ENCODE measurements at places on chromosomes 1 and 21.

DNA sequence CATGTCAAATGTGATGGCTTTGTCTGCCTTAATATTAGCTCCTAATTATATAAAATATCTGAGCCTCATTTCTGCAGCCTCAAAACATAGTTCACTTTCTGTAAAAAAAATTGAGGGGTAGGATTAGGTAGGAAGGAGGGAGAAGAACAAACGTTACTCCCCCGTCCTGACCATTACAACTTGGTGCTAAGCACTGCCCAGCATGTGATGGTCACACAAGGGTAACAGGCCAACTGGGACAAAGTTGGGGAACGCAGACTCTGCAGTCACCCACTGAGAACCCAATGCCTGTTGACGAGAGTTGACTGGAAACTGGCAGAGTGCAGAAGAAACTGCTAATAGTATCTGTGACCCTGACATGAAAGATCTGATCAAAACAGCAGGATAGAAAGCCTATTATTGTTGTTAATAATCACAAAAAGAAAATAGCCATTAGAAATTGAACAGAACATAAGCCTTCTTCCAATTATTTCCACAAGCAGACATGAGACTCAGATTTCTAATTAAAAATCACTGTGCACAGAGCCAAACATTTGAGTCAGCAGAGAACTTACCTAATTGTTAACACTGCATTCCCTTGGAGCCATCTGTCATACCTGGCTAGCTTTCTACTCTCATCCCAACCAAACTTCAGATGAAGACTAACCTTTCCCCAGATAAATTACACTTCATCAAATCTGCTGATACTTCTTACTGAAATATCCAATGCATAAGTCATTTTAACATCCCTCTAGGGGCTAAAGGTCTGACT lies 5.5 kb downstream of the SORT1 start:
- peak; percentile 38 for DNase-seq

DNA sequence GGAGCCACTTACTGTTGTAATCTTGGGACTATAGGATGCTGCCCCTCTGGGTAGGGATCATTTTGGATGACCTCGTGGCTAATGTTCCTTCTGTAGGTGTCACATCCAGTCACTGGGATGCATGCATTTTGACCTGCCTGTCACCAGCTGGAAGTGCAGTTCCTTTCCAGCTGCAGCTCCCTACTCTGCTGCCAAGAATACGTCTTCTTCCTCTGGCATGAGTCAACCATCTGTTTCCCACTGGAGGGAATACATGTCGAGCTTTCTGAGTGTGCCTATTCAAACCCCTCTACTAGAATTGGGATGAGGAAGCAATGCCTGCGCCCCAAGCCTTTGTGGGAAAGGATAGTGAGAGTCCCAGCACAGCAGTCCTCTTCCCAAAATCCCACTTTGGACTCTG lies 415.5 kb upstream of the ADAMTS5 start:
- DNase-seq, result no peak

DNA sequence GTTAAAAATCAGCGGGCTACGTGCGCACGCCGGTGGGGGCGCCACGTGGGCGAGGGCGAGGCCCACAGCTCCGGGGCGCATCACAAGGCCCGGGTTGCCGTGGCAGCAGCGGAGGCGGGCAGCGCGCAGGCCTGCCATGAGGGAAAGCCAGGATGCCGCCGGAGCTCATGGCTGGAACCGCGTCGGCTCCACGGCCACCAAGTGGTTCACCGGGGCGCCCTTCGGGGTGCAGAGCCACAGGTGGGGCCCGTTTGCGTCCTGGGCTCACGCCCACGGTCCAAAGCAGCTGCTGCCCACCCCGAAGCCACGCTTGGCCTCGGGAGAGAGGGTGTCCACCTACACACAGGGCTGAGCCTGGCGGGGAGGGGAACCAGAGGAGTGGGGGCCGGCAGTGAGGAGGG lies 4.9 kb upstream of the TTC22 start:
- no peak for DNase-seq

- peak; percentile 74 for DNase-seq
Observed at GRCh38 chr1:209769171-209769904, 13.5 kb downstream of the TRAF3IP3 start.

GRCh38 chr21:16708101-16708835 lies 804.6 kb upstream of the CXADR start:
- no peak for DNase-seq

GRCh38 chr1:106721790-106722189 lies 334.7 kb upstream of the PRMT6 start:
- DNase-seq, result no peak

DNA sequence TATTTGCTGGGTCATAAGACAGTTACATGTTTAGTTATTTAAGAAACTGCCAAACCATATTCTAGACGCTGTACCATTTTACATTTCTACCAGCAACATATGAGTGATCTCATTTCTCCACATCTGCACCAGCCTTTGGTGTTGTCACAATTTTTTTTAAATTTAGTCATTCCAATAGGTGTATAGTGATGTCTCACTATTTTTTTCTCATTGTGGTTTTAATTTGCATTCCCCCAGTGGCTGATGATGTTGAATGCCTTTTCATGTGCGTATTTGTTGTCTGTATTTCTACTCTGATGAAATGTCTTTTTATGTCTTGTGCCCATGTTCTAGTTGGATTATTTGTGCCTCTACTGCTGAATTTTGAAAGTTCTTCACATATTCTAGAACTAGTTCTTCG lies 38.4 kb downstream of the NFASC start:
- no peak for DNase-seq

DNA sequence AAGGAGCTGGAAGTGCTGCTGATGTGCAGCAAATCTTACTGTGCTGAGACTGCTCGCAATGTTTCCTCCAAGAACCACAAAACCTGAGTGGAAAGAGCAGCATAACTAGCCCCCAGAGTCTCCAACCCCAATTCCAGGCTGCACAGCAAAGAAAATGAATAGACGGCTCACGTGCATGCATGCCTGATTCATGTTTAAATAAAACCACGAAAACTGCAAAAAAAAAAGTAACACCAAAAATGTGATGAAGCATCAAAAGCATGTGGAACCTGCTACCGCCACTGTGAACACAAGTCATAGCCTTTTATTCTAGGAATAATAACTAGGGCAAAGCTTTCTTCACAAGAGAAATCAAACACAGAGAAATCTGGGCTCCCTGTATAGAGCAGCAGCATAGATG lies 9.6 kb upstream of the TRNP1 start:
- no peak for DNase-seq

- no peak for DNase-seq
Observed at GRCh38 chr1:204272505-204272904, 58.7 kb upstream of the GOLT1A start.

DNA sequence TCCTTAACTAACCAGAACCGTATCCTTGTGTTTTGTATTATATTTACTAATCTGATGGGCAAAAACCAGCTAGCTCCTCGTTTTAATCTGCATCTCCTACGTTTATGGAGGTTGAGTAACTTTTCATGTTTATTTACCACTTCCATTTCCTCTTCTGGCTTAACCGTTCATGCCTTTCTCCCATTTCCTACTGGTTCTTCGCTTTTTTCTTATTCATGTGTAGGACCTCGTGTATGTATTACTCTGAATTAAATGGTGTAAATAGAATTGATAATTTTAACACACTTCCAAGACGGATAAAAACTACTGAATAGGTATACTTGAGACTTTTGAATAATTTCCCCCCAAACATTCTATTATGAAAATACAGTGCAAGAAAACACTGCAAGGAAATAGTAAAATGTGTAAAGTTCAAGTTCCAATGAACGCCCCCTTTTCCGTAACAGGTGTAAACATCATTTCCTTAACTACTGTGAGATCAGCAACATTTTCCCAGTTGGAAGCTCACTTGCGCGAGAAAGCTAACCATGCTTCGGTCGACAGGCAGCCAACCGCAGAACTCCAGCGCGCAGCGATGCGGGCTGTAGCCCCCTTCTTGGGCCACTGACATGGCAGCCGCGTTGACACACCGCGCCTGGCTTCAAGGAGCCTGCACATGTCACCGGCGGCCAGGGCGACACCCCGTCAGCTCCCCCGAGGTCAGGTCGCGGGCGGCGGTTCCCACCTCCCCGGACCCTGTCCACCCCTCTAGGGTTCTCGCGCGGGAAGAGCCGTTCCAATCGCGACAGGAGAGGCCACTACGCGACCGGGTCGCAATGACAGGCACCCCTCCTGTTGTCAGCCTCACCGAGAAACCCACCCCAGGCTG lies 816 bp downstream of the EDEM3 start:
- DNase-seq, result peak; percentile 39

- no peak for DNase-seq
Observed at GRCh38 chr1:159207080-159207479, 2.4 kb downstream of the ACKR1 start.

GRCh38 chr1:226046240-226046639 lies 16.3 kb upstream of the H3-3A start:
- DNase-seq, result no peak

- no peak for DNase-seq
Observed at GRCh38 chr1:63893976-63894375, 120.2 kb downstream of the ROR1 start.

GRCh38 chr1:47507881-47508701 lies 70.2 kb downstream of the FOXD2 start:
- DNase-seq, result peak; percentile 22

DNA sequence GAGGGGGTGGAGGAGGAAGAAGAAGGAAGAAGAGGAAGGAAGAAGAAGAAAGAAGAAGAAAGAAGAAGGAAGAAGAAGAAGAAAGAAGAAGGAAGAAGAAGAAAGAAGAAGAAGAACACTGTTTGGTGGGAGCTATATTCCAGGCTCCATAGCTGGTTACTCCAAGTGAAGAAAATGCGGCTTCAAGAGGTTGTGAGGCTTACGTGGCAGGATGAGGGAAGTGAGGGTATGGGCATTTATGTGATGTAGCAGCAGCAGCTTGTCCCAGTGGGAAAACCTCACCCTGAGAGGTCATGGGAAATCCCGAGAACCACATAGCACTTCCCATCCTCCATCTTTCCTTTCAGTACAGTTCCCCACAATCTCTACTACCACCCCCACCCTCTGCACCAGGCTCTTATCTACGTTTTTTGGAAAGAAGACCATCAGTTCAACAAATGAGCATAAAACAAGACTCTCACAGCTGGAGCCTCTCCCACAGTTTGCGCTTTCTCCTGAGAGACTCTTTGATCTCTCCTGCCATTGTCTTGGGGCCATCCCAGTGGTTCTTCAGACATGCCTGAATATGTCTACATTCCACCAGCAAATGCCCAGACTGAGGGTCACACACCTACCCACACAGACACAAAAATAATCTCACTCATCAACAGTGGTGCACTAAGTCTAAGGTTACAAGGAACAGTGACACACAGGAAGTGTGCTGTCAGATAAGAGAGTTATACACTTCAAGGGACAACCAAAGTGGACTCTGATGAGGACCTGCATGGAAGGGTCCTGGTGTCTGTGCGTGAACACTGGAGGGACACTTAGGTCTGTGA lies 77.9 kb upstream of the KCNJ15 start:
- DNase-seq, result no peak

DNA sequence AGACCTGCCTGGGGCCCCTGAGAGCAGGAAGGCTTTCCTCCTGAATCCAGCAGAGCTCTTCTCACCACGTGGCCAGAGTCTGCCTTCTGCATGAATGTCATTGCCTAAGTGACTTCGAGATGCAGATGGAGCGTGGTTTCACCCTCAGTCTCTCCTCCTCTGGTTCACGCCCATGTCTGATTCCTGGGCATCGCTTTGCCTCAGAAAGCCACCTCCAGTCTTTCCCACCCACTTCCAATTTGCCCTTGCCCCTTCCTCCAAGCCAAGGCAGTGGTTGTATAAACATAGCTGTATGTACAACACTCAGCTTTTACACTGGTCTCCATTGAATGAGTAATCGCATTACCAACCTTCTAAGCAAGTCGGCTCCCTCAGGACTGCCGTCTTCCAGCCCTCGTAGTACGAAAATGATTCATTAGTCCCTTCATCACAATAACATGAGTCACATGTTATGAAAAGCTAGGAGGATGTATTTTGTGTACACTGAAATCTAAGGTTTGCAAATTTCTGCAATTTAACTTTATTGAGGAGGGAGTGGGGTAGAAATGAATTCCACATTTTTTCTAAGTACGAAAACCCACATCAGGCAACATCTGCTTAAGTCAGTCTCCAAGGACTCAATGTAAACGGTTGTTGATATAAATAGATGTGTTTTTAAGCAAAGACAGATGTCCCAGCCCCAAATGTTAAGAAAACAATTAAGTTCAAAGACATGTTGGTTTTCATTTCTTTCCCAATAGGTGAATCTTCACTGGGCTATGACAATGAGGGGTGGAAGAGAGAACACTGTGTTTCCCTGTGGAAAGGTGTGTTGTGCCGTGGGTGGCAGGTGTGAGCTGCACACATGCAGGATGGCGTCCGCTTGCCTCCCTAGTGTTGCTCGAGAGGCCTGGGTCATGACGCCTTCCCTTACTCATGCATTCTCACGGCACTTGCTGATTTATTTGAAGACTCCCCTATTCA lies 32.3 kb upstream of the ETS2 start:
- DNase-seq, result no peak

GRCh38 chr1:147804942-147805723 lies 44.7 kb upstream of the GJA5 start:
- no peak for DNase-seq

- DNase-seq, result peak; percentile 63
Observed at GRCh38 chr1:16014509-16015482, 3.0 kb downstream of the HSPB7 start.

GRCh38 chr1:101918277-101918676 lies 78.4 kb downstream of the OLFM3 start:
- no peak for DNase-seq

DNA sequence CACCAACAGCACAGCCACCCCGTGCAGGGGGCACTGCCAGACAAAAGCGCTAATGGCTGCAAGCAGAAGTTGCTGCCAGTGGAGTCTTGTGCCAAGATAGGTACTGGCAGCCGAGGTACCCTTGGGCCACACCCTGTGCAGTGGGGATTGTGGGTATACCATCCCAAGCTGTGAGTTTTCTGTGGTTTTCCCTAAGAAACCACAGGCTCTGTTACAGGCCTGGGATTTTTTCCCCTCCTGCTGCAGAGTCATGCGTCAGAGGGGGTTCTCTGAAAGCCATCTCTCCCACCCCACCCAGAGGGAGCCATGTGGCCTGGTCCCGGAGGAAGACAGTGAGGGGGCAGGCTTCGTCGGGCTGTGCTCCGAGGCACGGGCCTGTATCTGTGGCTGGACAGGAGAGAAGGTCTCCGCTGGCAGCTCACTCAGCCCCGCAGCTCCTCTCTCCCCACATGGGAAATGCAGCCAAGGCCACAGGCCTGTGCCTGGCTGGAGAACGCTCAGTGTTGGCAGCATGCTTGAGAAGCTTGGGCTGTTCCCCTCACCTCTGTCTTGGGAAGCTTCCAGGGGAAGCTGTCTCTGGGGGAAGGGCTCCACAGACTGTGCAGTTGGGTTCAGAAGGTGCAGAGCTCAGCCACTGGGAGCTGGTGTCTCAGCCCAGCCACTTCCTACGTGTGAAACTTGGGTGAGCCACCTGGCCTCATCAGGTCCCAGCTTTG lies 42.5 kb downstream of the NEK2 start:
- DNase-seq, result peak; percentile 71

Measured in left ventricle myocardium inferior (tissue), 1 donor.